ENCODE measurements at places on chromosomes 2 and 18.

DNA sequence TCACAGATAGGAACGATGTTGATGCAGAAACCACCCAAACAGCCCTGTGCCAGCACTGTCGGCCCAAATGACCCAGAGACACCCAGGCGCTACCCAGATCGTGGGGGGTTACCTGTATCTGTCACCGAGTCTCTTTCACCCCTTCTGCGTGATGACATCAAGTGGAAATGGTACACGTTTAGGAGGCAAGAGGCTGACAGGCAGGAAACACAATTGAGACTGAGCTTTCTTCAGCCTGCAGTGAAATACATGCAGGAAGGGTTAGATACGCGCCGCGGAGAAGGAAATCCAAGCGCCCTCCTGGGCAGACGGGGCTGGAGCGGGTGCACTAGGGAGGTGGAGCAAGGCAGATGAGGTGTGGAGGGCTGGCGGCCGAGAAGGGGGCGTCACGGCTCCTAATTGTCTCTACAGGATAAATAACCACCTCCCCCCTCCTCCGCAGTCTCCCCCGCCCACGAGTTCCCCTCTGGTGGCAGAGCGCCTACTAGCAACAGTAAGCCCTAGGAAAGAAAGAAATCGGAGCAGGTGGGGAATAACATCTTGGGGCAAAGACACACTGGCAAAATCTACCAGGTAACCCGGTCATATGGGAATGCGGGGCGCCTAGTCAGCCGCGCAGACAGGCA, at the start of gene RNF152:
TSS of gene RNF152 (minus strand) at position 325 of the 626 bp plus-strand sequence. CDS start 76,544 bp downstream, outside the sequence.
- DNase-seq = peak; percentile 17

DNA sequence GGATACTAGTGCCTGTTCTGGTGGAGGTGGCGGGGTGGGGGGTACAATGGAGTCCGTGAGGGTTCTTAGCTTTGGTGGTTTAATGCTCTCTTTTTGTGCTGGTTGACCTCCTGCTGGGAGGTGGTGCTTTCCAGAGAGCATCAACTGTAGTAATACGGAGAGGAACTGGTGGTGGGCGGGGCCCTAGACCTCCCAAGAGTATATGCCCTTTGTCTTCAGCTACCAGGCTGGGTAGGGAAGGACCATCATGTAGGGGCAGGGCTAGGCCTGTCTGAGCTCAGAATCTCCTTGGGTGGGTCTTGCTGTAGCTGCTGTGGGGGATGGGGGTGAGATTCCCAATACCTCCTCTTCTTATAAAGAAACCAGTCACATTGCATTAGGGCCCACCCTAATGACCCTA, 27.1 kb downstream of the CAMKMT start:
- no peak for DNase-seq

GRCh38 chr2:18527326-18527725, 33.1 kb downstream of the RDH14 start:
- no peak for DNase-seq

- peak; percentile 74 for DNase-seq
Observed at GRCh38 chr2:113175042-113175628, 1.4 kb downstream of the PSD4 start.

GRCh38 chr2:66865161-66865560, 430.2 kb downstream of the MEIS1 start:
- no peak for DNase-seq

GRCh38 chr2:97995734-97996624, at the start of gene TMEM131:
Gene TMEM131, minus strand, starts transcription at chr2:97995948. Its CDS starts 286 bp downstream, at chr2:97995662.
- DNase-seq = peak; percentile 98

DNA sequence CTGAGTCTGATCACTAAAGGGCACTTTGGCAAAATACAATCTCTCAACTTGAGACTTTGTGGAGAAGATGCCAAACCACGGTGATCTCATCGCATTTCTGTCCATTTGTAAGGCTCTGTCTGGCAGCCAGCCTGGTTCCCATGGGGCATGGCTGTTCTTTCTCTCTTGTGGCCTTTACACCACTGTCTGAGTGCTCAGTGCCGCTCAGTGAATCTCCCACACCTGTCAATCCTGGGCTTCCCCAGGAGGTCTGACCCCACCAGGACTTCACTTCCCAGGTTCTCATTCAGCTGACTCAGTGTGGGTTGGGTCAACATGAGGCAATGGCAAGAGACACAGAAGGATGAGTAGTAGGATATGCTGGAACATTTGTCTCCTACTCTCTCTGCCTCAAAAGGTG, 96.8 kb upstream of the TRIB2 start:
- peak; percentile 8 for DNase-seq

- DNase-seq = no peak
Observed at GRCh38 chr2:8847400-8847799, 10.0 kb upstream of the KIDINS220 start.

GRCh38 chr2:54680397-54681041, 42.9 kb upstream of the EML6 start:
- DNase-seq = peak; percentile 46

- DNase-seq = no peak
Observed at GRCh38 chr2:170779304-170779703, 9.1 kb downstream of the ERICH2 start.

GRCh38 chr18:36284268-36284667, 13.2 kb upstream of the FHOD3 start:
- no peak for DNase-seq

DNA sequence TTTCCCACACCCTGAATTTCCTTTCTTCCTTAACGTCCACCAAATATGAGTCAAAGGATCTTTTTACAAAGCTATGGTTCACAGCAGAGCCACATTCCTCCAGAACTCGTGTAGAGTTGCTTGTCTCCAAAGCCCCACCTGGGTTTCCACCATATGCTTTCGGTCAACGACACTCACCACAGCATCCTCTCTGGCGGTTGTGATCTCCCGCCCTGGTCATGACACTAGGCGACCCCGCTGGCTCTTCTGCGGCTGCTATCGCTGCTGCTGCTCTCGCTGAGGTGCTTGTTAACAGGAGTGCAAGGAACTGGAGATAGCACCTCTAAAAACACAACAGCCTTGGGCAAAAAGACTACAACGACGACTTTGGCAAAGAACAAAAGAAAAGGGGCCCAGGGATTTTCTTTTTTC, 340 bp downstream of the SLC40A1 start:
- DNase-seq = peak; percentile 38

All from activated naive CD8-positive, alpha-beta T cell treated with anti-CD3 and anti-CD28 coated beads for 36 hours (primary cell).